ENCODE measurements at places on chromosomes 3 and 15. TPM values are rescaled to one million over a fixed set of nuclear protein-coding genes. Genes with fewer than 3 reads are reported as not detected.

The CCDC33 gene
- total RNA-seq: not detected

The FBXO40 gene
- not detected for total RNA-seq

The CD86 gene
- total RNA-seq: not detected

The GOLGA8S gene
- total RNA-seq: not detected

The GOLGA8Q gene
- total RNA-seq: not detected

The RLBP1 gene
- total RNA-seq: not detected

The CKMT1A gene
- total RNA-seq: 213 TPM

The P2RY13 gene
- not detected for total RNA-seq

The SEMA3F gene
- total RNA-seq: 5.1 TPM

DNA sequence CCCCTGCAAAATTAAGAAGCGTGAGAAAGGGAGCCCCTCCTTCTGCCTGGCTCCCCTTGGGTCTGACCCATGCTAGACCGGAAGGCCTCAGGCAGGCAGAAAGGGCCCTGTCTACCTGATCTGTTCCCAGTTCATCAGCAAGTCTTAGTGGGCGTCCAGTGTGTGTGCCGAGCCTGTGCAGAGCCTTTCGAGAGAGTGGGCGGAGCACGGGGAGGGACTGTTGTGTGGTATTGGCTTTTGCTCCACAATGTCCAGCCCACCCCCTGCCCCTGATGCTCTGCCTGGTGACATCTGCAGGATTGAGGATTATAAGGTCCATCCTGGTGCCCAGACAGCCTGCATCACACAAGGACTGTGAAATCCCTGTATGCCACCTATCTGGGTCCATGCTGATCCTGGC lies 82.9 kb downstream of the CHDH start:
- DNase-seq: no peak

DNA sequence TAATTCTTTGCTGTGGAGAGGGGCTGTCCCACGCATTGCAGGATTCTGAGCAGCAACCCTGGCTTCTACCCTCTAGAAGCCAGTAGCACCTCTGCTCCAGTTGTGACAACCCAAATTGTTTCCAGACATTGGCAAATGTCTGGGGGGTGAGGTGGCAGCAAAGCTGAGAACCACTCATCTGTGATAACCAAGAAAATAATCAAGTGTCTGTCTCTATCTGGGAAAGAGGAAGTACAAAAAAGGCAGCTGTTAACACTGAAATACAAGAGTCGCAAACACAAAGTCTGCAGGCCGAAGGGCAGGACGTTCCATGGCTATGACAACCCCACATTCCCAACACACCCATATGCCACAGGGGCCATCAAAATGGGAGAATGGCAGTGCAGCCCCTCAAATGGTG lies 42.2 kb upstream of the GNB5 start:
- no peak for DNase-seq

DNA sequence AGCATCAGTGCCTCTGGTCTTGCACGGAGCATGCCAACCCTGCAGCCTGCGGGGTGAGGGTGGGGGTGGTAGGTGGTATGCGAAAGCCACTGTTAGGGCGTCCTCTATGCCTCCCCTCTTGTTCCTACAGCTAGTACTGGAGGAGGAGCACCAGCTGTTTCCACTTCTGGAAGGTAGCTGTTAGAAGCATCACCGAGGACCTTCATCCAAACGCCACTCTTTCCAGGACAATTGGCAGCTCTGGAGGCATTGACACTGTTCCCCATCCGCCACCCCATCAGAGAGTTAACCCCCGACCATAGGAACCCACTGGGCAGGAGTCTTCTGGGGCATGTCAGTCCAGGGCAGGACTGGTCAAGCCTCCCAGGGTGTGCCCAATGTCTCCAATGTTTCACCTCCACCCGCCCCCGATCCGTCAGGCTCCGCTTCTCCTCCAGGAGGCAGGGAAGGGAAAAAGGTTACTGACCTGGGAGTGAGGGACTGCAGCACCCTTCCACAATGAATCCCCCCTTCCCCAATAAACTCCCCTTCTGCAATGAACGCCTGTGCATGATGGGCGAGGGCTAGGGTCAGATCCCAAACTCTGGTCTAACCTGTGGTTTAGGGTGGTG lies 487 bp downstream of the DUOX2 start:
- no peak for DNase-seq

GRCh38 chr3:123198372-123198771 lies 3.4 kb upstream of the SEC22A start:
- DNase-seq: no peak

GRCh38 chr3:186789554-186790260 lies 6.3 kb downstream of the EIF4A2 start:
- no peak for DNase-seq

DNA sequence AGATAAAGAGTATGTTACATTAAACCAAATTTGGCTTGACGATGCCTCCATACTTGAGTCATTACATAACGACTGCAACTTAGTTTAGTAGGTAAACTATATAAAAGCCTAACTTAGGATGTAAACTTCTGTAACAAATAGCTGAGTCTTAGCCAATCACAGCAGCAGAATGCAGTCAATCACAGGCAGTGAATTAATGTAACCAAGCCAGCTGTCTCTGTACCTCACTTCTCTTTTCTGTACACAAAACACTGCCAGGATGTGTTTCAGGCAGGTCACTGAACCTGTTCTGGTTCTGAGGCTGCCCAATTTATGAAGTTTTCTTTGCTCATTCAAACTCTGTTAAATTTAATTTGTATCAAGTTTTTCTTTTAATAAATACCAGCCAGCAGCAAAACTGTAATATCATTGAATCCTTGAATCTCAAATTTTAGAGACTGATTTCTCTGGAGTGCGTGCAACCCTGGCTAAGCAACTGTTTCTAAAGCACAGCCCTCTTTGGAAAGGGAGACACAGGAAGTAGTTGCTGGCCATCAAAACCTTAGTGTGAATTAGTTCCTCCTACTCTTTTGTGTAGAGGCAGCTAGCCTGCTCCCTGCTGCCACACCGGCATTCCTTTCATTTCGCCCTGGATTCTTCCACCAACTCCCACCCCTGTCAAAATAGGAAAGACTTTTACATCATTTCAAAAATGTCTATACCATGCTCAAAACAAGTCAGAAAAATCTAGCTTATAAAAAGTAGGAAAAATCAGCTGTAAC lies 15.2 kb downstream of the RFTN1 start:
- no peak for DNase-seq

DNA sequence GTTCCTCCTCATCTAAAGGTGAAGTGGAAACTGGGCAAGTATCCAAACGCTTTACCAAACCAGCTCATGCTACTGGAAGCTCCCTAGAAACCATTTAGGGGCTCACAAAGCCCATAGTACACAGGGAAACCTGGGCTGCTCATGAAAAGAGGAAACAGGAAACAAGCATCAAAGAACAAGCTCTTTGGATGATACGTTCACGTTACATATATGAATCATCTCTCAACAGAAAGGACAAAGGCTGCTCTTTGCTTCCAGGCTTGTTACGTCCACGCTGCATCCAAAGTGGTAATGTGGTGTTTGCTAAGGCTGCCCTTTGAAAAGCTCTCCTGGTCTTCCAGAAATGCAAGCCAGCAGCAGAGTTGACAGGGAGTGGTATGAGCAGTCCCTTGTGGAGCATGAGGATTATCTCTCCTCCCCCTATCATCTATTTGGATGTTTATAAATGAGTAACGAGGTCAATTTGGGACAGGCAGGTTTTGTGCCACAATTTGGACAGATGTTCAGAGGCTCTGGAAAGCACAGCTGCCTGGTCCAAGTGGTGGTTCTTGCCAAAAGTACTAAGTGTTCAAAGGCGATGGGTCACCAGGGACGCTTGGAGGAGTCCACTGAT lies 98.0 kb upstream of the RORA start:
- DNase-seq: no peak

- no peak for DNase-seq
Observed at GRCh38 chr3:171991166-171991565, 48.2 kb upstream of the FNDC3B start.

- no peak for DNase-seq
Observed at GRCh38 chr3:3615533-3615932, 183.7 kb upstream of the LRRN1 start.

- DNase-seq: no peak
Observed at GRCh38 chr15:66986951-66987350, 78.5 kb upstream of the SMAD3 start.

DNA sequence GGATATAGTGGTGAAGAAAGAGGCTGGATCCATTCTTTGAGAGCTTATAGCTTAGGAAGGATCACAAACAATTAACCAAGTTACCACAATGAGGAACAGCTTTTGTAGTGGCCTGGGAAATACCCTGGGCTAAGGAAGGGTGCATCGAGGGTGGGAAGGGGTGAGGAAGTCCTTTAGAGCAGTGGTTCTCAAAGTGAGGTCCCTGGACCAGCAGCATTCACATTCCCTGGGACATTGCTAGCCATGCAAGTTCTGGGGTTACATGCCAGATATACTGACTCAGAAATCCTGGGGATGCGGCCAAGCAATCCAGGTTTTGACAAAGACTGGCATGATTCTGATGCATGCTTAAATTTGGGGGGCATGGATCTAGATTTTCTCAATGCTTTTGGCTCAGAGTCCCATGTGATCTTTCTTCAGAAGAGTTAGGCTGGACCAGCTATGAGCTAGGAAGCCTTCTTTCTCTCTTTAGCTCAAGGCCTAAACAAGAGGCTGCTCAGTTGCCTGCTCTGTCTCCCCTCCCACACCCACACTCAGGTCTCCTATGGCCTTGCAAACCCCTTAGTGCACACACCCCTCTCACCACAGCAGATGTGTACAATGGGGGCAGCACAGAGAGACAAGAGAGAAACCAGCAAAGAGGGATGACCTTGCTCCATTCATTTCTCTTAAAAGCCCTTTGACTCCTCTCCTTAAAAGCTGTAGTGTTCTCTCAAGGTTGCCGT lies 1.8 kb upstream of the CCR1 start:
- DNase-seq: no peak

DNA sequence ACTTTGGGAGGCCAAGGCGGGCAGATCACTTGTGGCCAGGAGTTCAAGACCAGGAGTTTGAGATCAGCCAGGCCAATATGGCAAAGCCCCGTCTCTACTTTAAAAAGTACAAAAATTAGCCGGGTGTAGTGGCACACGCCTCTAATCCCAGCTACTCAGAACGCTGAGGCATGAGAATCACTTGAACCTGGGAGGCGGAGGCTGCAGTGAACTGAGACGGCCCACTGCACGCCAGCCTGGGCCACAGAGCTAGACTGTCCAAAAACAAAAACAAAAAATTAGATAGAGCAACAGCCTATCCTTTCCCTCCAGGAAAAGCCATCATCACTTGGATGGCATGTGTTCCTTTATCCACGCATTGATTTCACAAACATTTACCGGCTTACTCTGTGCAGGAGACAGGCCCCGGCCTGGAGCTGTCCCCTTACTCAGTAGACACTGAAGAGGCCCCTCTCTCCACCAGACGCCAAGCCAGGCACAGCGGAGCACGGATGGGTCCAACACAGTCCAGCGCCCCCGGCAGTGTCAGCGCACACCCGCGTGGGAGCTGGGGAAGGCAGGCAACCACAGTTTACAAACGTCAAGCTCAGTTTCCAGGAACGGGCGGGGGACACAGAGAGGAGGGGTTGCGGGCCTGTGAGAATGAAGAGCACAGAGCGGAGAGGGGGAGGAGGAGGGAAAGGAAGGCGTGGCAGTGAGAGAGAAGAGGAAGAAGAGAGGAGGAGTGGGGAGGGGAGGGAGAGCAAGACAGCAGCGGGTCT lies 3.1 kb downstream of the GP5 start:
- peak; percentile 41 for DNase-seq

DNA sequence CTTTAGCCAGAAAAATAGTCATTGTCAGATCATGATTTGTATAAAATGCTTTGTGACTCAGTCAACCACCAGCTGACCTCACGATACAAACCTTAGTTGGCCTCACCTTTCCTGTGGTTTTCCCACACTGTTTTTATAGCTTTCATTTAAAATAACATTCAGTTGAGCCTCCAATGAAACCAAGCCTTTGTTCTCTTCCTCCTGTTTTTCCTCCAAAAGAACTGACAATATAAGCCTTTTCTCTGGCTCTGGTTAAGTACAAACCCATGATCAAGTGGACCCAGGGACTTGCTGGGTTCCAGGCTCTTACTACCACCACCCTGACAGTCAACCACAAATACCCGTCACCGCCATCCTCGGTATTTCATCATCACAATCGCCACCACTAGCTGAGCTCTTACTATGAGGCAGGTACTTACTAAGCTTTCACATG lies 81.7 kb downstream of the TAMM41 start:
- no peak for DNase-seq

- DNase-seq: no peak
Observed at GRCh38 chr3:56364665-56365064, 103.6 kb downstream of the ERC2 start.

DNA sequence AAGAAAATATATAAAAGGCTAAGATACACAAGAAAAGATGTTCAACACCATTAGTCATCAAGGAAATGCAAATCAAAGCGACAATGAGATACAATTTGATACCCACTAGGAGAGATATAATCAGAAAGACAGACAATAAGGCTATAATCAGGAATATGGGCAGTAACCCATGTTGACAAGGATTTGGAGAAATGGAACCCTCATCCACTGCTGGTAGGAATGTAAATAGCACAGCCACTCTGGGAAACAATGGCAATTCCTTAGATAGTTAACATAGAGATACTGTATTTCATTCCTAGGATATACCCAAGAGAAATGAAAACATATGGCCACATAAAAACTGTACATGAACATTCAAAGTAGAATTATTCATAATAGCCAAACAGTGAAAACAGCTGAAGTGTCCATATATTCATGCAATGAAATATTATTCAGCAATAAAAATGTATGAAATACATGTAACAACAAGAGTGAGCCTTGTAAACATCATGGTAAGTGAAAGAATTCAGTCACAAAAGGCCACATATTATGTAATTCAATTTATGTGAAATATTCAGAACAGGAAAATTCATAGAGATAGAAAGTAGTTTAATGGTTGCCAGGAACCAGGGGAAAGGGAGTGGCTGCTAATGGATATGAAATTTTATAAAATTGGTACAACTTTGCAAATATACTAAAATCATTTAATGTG lies 18.2 kb upstream of the COL8A1 start:
- DNase-seq: no peak

- no peak for DNase-seq
Observed at GRCh38 chr15:99006904-99007495, 592 bp downstream of the PGPEP1L start.

- DNase-seq: no peak
Observed at GRCh38 chr15:22227411-22228100, 147.2 kb downstream of the OR4M2 start.

Data from transverse colon (tissue), 4 donors.